Spleen (tissue), 13 donors: ENCODE measurements at places on chromosomes 1 and 21. TPM values are rescaled to one million over a fixed set of nuclear protein-coding genes. Genes with fewer than 3 reads are reported as not detected.

PIK3C2B gene
- total RNA-seq: 66.5 TPM

TNFAIP8L2 gene
- total RNA-seq: 35.3 TPM

CYP4Z1 gene
- total RNA-seq: not detected

ERO1B gene
- total RNA-seq: 15.7 TPM

SLAMF1 gene
- 18.3 TPM for total RNA-seq

SLC9C2 gene
- not detected for total RNA-seq

COL9A2 gene
- total RNA-seq: 3.1 TPM

OR2AK2 gene
- total RNA-seq: 3.1 TPM

TP73 gene
- 1.0 TPM for total RNA-seq

KDF1 gene
- 0.46 TPM for total RNA-seq

ACTA1 gene
- not detected for total RNA-seq

CFAP74 gene
- total RNA-seq: 0.27 TPM

NPHS2 gene
- total RNA-seq: not detected

MLLT11 gene
- 0.52 TPM for total RNA-seq

TPRG1L gene
- total RNA-seq: 29.9 TPM
